NCI-H2171 (cell line): ENCODE measurements at places on chromosomes 3 and 15.

- DNase-seq, result no peak
These were observed 51.0 kb downstream of the NFKBIZ start for GRCh38 chr3:101900316-101900715.

- DNase-seq, result peak; percentile 84
These were observed 57.8 kb downstream of the MAP3K13 start for GRCh38 chr3:185420762-185421161.

DNA sequence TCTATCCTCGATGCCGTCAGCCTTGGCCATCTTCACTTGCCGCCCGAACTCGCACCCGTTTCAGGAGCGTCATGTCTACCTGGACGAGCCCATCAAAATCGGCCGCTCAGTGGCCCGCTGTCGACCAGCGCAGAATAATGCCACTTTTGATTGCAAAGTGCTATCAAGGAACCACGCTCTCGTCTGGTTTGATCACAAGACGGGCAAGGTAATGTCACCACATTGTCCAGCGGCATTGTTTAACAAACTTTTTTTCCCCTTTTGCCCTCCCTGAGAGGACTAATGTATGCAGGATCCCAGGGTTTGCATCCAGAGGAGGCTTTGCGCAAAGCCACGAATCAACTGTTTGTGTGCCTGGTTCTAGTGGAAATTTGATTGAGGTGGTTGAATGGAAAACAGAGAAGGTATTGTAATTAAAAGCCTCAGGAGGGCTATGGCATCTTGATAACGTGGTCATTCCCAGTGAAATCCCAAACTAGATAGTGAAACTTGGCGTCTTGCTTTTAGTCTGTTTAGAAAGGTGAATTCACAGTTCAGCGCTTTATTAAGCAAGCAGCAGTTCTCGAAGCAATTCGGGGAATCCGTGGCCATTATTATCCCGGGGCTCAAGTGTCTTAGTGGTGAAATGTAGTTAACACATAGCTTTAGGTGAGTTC is 1.7 kb downstream of the SLMAP start:
- no peak for DNase-seq

GRCh38 chr3:101377209-101377608 is 56.8 kb upstream of the IMPG2 start:
- no peak for DNase-seq
